ENCODE measurements at places on chromosomes 5 and 9.

DNA sequence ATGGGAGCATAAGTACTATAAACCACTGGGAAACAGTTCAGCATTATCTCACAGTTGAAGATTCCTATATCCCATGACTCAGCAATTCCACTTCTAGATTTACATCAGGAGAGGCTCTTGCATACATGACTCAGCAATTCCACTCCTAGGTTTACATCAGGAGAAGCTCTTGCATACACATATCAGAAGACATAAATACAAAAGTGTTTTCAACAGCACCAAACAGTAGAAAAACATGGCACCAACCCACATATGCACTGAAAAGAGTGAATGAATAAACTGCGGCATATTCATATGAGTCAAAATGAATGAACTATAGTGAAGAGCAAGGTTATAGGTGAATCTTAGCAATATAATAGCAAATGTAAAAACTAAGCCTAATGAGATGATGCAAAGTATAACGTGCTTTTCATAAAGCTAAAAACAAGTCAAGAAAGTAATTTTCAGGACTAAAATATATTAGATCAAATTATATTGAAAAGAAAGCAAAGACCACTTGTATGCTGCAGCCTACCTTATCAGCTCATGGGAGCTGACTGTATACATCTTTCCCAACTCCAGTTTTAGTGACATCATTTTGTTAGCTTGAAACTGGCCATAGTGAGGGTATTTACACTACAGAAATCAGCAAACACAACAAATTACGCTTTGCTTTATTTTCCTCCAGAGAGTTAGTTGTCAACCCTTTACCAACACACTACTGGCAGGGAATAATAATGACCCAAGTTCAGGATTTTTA, 95.8 kb downstream of the ANKRD18B start:
- peak overlapping the region; percentile 84 for H3K27ac ChIP-seq
- H3K27me3 ChIP-seq: no peaks in the 10 kb centered on the region
- H3K4me3 ChIP-seq: no peak overlapping the region
- H3K4me1 ChIP-seq: peaks cover 24% of the 10 kb centered on the region

- no peak overlapping the region for H3K27ac ChIP-seq
- H3K4me3 ChIP-seq: no peak overlapping the region
- DNase-seq: no peak
- no peaks in the 10 kb centered on the region for H3K4me1 ChIP-seq
Observed at GRCh38 chr5:88480801-88481499, 212.3 kb upstream of the TMEM161B start.

GRCh38 chr9:14103115-14103514, 210.8 kb downstream of the NFIB start:
- no peak overlapping the region for H3K4me3 ChIP-seq
- no peak for DNase-seq
- H3K36me3 ChIP-seq: no peaks in the 10 kb centered on the region
- H3K4me1 ChIP-seq: peaks cover 3% of the 10 kb centered on the region

DNA sequence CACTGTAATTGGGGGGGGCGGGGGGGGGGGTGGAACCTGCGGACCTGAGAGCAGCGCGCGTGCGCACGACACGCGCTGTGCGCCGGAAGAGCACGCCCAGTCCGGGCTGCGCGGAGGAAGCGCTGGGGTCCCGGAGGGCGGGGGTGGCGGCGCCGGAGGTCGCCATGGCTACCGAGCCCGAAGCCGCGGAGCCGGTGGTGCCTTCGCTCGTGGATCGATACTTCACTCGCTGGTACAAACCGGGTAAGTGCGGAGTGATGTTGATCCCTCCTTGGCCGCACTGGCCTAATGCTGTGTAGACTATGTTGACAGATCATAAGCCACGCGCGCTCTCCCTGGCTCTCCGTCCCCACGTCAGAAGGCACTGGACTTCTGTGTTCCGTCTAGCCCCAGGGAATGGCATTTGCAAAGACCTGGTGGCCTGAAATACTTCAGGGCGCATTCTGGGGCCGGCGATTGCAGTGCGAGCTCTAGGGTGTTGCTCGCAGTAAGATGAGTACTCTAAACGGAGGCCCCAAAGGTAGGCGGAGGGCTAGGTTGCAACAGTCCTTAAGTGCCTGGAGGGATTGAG, at the start of gene ABITRAM:
Gene ABITRAM, plus strand, starts transcription at position 78 of the 571 bp plus-strand sequence. Its CDS starts 87 bp downstream, at position 165.
- peak within 1 kb of the TSS; percentile 79 for H3K27ac ChIP-seq
- H3K27me3 ChIP-seq: no peaks in the 10 kb centered on the region
- peaks cover 12% of the 10 kb centered on the region for H3K4me1 ChIP-seq
- DNase-seq: peak; percentile 95
